ENCODE measurements at places on chromosomes 13 and 19.

- DNase-seq: no peak
These were observed 7.1 kb downstream of the TLE5 start for GRCh38 chr19:3054972-3055740.

DNA sequence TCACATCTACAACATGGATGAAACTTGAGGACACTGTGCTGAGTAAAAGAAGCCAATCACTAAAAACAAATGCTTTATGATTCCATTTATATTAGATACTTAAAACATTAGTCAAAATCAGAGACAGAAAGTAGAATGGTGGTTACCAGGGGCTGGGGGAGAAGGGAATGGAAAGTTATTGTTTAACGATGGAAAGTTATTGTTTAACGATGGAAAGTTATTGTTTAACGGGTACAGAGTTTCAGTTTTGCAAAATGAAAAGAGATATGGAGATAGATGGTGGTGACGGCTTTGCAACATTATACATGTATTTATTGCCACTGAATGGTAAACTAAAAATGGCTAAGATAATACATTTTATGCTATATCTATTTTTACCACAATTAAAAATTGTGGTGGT, 160.6 kb downstream of the TUBA3C start:
- no peak for DNase-seq

DNA sequence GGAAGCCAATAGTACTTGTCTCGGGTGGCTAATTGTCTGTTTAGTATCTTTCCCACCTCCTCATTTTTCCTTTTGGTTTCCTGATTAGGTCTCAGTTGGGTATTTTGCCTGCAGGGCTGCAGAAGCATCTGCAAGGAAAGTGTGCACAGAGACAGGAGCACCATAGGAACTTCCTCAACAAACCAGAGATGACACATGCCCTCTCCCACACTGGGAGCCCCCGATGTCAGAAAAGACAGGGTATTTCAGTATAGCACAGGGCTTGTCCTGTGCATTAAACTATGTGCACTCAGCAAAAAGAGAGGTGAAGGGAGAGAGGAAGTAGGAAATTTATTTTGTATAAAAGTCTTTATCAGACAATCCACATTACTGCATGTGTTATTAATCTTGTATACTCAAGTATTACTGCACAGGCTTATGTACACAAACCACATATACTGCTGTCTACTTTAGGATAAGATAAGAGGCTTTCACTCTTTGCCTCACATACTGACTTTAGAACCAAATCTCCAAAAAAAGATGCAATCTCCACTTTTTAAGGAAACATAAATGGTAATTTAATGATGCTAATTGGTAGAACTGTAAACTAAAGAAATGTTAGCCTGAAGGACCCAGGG, 501.0 kb downstream of the FOXO1 start:
- DNase-seq: no peak

GRCh38 chr19:23098988-23099387, 17.8 kb upstream of the ZNF730 start:
- DNase-seq: no peak

Measured in hematopoietic multipotent progenitor cell (in vitro differentiated cells).